ENCODE measurements at places on chromosomes 3 and 15.

DNA sequence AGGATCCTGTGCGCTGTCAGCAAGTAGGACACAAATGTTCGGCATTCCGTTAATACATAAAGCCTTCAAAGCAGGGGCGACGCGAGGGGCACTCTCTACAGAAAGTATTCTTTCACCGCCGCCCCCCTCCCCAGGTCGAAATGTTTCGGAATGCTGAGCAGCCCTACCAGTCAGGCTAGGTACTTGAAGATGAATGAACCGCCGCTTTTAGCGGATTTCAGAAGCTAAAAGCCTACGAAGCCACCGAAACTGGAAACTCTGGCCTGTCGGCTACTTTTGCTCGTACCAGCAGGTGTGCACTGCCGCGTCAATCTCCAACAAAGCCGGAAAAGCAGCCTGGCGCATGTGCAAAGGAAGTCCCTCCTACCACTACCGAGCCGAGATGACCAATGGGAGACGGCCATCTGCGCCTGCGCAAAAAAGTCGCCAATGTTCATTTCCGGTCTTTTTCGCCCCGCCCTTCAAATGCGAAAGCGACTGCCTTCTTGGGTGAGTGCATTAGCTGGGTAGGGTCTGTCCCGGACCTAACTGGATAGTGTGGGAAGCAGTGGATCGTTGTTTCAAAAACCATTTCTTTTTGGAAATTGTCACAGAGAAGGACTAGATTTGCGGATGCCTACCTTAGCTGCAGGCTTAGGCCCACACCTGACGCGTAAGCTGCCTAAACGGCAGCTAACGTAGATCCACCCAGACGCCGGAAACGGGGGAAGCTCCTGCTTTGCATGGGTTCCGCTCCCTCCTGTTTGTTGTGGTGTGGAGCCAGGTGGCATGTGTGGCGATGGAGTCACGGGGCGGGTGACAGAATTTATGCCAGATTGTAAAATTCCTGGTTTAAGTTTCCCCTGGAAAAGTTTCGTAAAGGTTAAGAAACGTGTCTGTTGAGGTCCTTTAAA is at the start of gene WDR5B:
WDR5B (minus strand) TSS at position 301 of the 893 bp plus-strand sequence. CDS start 534 bp downstream, outside the sequence.
- H3K27ac ChIP-seq: peak within 1 kb of the TSS; percentile 95
- DNase-seq: peak; percentile 99
- H3K4me3 ChIP-seq: peak within 1 kb of the TSS; percentile 95
- H3K27me3 ChIP-seq: no peaks in the 10 kb centered on the region
- peaks cover 21% of the 10 kb centered on the region for H3K36me3 ChIP-seq

GRCh38 chr3:65577843-65578430 is 460.8 kb downstream of the MAGI1 start:
- DNase-seq: no peak
- H3K4me1 ChIP-seq: no peaks in the 10 kb centered on the region
- H3K27me3 ChIP-seq: no peaks in the 10 kb centered on the region
- H3K36me3 ChIP-seq: no peaks in the 10 kb centered on the region

DNA sequence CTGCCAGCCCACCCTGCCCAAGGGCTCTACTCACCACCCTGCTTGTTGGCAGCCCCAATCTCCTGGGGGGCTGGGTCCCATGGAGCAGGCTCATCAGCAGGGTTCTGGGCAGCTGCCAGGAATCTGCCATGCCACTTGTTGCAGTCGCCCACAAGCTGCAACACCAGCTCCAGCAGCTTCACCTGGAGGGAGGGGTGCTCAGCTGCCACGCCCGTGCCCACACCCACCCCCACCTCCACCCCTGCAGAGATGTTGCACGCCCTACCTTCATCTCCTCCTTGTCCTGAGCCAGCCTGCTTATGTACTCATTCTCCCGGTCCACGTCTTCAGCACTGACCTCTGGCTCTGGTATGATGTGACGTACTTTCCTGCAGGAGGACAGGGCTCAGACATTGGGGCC is 77.9 kb upstream of the C2CD4B start:
- no peaks in the 10 kb centered on the region for H3K4me1 ChIP-seq
- DNase-seq: no peak

- H3K27ac ChIP-seq: no peak overlapping the region
- H3K36me3 ChIP-seq: peaks cover 59% of the 10 kb centered on the region
- no peak for DNase-seq
- no peaks in the 10 kb centered on the region for H3K27me3 ChIP-seq
- H3K4me3 ChIP-seq: no peak overlapping the region
- H3K4me1 ChIP-seq: no peaks in the 10 kb centered on the region
These were observed 36.0 kb downstream of the XYLB start for GRCh38 chr3:38382506-38383080.

DNA sequence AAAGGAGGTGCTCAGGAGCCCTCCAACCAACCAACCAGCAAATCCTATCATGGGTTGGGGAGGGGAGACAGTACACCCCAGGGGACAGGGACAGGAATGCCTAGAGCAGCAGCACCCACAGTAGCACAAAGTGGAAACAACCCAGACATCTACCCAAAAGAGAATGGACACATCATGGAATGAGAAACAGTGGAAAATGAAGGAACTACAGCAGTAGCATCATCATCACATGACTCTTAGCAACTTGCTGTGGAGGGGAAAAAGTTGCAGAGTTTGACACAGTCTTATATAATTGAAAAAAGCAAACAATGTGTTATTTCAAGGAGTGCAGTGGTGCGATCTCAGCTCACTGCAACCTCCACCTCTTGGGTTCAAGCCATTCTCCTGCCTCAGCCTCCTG is 11.0 kb downstream of the C3orf22 start:
- no peak overlapping the region for H3K27ac ChIP-seq
- H3K4me1 ChIP-seq: no peaks in the 10 kb centered on the region
- peaks cover 14% of the 10 kb centered on the region for H3K27me3 ChIP-seq

DNA sequence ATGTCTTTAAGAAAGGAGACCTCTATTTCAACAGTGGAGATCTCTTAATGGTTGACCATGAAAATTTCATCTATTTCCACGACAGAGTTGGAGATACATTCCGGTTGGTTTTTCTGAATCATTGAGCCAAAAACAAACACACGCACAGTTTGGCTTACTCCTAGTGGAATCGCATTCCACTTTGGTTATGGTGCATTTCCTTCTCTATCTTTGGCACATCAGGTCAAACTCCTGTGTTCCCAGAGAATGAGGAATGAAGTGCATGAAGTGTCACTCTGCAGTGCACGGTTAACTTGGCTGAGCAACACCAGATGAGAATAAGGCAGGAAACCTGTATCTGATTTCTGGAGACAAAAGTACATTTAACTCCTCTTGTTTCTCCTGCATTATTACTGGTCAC is 38.5 kb downstream of the HDC start:
- H3K4me1 ChIP-seq: no peaks in the 10 kb centered on the region
- DNase-seq: no peak
- H3K27ac ChIP-seq: no peak overlapping the region
- H3K4me3 ChIP-seq: no peak overlapping the region

- H3K27ac ChIP-seq: peak overlapping the region; percentile 3
- no peak overlapping the region for H3K4me3 ChIP-seq
- no peaks in the 10 kb centered on the region for H3K27me3 ChIP-seq
These were observed 37.5 kb downstream of the SNAPC5 start for GRCh38 chr15:66459818-66460615.

DNA sequence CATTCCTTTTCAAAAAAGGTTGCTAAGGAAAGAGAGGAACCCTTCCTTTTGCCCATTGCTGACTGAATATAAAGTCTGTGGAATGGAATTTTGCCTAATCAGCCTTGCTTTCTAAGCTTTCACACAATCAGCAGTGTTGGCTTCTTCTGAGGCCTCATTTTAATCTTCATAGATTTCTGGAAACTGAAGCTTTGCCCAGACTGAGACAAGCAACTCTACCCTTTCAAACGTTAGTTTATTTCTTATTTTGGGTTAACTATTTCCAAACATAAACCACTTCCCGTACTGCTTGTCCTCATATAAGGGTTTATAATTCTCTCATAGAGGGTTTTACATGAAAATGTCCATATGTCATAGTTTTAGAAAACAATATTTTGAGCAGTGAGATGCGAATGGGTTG is 82.9 kb downstream of the NR1D2 start:
- H3K27ac ChIP-seq: no peak overlapping the region
- H3K4me1 ChIP-seq: no peaks in the 10 kb centered on the region
- H3K27me3 ChIP-seq: peaks cover 3% of the 10 kb centered on the region
- no peaks in the 10 kb centered on the region for H3K36me3 ChIP-seq

- H3K27me3 ChIP-seq: no peaks in the 10 kb centered on the region
- H3K27ac ChIP-seq: no peak overlapping the region
- no peak for DNase-seq
- peaks cover 18% of the 10 kb centered on the region for H3K36me3 ChIP-seq
- H3K4me3 ChIP-seq: no peak overlapping the region
These were observed 187.2 kb downstream of the GHSR start for GRCh38 chr3:172261054-172261453.

GRCh38 chr3:150384296-150385212 is 23.5 kb upstream of the TSC22D2 start:
- H3K4me1 ChIP-seq: peaks cover 30% of the 10 kb centered on the region
- H3K27me3 ChIP-seq: no peaks in the 10 kb centered on the region
- no peaks in the 10 kb centered on the region for H3K36me3 ChIP-seq
- peak; percentile 80 for DNase-seq

- no peaks in the 10 kb centered on the region for H3K36me3 ChIP-seq
- H3K4me3 ChIP-seq: no peak overlapping the region
- no peaks in the 10 kb centered on the region for H3K4me1 ChIP-seq
- no peak overlapping the region for H3K27ac ChIP-seq
- H3K27me3 ChIP-seq: peaks cover 2% of the 10 kb centered on the region
These were observed 243.9 kb downstream of the TBL1XR1 start for GRCh38 chr3:176953106-176954060.

- peak; percentile 47 for DNase-seq
- H3K27me3 ChIP-seq: peaks cover 4% of the 10 kb centered on the region
- no peak overlapping the region for H3K4me3 ChIP-seq
- H3K4me1 ChIP-seq: peaks cover 9% of the 10 kb centered on the region
- H3K27ac ChIP-seq: peak overlapping the region; percentile 74
These were observed 32.5 kb upstream of the LCTL start for GRCh38 chr15:66598095-66598815.

DNA sequence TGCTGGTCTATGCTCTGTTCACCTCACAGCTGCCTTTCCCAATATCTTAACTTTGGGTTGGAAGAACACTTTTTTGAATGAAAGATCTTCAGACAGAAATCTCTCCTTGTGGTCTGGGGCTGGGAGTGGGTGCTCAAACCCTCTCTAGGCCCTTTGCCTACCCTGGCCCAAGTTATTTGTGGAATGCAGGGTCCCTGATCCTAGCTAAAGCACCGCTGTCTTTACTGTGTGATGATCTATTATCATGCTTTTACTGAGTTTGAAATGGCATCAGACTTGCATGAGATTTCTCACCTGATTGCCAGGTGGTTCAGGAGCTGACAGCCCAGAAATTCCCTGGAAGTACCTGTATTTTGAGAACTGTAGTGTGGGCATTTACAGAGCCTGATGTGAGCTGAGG is 412.7 kb upstream of the ONECUT1 start:
- no peak for DNase-seq
- no peaks in the 10 kb centered on the region for H3K36me3 ChIP-seq
- H3K27ac ChIP-seq: no peak overlapping the region
- no peak overlapping the region for H3K4me3 ChIP-seq
- peaks cover 8% of the 10 kb centered on the region for H3K27me3 ChIP-seq
